ENCODE measurements at places on chromosomes 2 and 18. TPM values are rescaled to one million over a fixed set of nuclear protein-coding genes. Genes with fewer than 3 reads are reported as not detected.

The GCG gene
- not detected for polyA plus RNA-seq

The TLX2 gene
- not detected for polyA plus RNA-seq

The FOXI3 gene
- not detected for polyA plus RNA-seq

The ZNF397 gene
- polyA plus RNA-seq: 3.9 TPM

The PTPRN gene
- polyA plus RNA-seq: 0.27 TPM

DNA sequence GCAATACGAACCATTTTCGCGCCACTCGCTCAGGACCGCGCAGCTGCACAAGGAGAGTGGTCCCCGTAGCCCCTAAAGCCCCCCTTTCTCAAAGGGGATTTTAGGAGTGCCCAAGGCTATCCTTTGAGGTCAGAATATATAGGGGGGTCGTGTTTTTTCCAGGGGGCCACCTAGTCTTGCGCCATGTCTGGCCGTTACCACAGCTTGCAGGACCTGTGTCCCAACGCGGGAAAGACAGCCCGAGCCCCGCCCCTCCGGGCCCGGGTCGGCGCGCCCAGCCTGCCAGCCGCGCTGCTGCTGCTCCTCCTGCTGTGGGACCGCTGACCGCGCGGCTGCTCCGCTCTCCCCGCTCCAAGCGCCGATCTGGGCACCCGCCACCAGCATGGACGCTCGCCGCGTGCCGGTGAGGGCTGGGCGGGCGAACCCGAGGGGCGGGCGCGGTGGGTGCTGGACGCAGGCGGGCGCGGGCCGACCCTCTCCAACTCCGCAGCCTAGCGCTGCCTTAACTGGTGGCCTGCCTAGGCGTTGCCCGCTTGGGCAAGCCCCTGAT lies at the start of gene CDCA7:
TSS of gene CDCA7 (plus strand) at position 291 of the 550 bp plus-strand sequence. CDS start at position 383, 92 bp downstream.
- H3K36me3 ChIP-seq: no peaks in the 10 kb centered on the region
- H3K27me3 ChIP-seq: peaks cover 38% of the 10 kb centered on the region
- H3K27ac ChIP-seq: no peak within 1 kb of the TSS
- H3K4me1 ChIP-seq: peaks cover 23% of the 10 kb centered on the region

GRCh38 chr2:41605914-41606313 lies 441.9 kb upstream of the PKDCC start:
- H3K36me3 ChIP-seq: no peaks in the 10 kb centered on the region
- no peak overlapping the region for H3K4me3 ChIP-seq
- no peak overlapping the region for H3K27ac ChIP-seq
- H3K27me3 ChIP-seq: no peaks in the 10 kb centered on the region
- H3K4me1 ChIP-seq: no peaks in the 10 kb centered on the region

- no peak for DNase-seq
- no peak overlapping the region for H3K4me3 ChIP-seq
- peaks cover 11% of the 10 kb centered on the region for H3K27me3 ChIP-seq
- H3K36me3 ChIP-seq: no peaks in the 10 kb centered on the region
- H3K27ac ChIP-seq: no peak overlapping the region
- no peaks in the 10 kb centered on the region for H3K4me1 ChIP-seq
Observed at GRCh38 chr18:55647331-55647730, 59.3 kb upstream of the TCF4 start.

GRCh38 chr2:26401739-26402541 lies at the start of gene DRC1:
Gene DRC1, plus strand, starts transcription at chr2:26401920. Its CDS starts 70 bp downstream, at chr2:26401990.
- no peak for DNase-seq
- H3K27ac ChIP-seq: no peak within 1 kb of the TSS
- no peaks in the 10 kb centered on the region for H3K36me3 ChIP-seq
- peaks cover 28% of the 10 kb centered on the region for H3K27me3 ChIP-seq

GRCh38 chr2:178860551-178860950 lies 53.3 kb upstream of the TTN start:
- DNase-seq: no peak
- H3K4me3 ChIP-seq: no peak overlapping the region
- H3K27me3 ChIP-seq: no peaks in the 10 kb centered on the region
- no peak overlapping the region for H3K27ac ChIP-seq

DNA sequence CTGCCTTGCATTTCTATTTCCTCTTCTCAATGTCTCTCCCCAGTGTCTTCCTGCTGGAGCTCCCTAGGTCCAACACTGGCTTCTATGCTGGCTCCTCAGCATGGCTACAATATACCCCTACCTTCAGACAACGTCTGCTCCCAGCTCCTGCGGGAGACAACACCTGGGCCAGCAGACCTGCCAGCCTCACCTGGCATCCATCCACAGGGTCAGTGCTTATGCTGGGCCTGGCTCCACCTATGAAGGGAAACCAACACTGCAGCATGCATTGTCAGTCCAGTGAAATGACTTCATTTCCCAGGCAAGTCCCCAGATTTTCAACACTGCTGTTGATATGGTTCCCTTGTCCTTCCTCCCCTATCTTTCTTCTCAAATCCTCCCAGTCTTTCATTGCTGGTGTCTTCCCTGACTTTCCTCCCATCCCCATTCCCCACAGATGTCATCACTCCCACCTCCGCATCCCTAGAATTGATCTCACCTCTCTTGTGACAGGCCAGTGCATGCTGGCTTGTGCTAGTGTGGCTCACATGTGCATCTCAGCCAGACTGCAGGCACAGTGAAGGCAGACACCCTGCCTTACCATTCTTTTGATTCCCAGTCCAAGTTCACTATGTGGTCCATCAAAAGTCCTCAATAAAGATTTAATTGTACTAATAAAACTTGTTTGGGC lies 98.0 kb downstream of the MYO5B start:
- H3K27ac ChIP-seq: no peak overlapping the region
- H3K36me3 ChIP-seq: no peaks in the 10 kb centered on the region

DNA sequence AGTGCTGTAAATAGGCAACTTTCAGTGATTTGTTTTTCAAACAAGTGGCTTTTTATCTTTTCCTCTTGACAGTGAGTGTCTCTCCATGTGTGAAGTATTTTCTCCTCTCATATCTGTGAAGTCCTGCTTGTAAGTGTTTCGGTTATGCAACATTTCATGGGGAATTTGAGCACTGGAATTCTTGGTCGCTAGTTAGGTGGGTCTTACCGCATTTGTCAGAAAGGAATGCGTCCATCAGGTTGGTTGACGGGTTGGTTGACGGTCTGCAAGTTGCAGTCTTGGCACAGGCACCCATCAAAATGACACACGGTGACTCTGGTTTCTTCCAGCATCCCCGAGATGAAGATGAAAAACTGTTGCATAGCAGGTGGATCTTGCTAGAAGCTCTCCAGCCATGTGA lies 109.8 kb downstream of the AGAP1 start:
- no peaks in the 10 kb centered on the region for H3K4me1 ChIP-seq
- H3K36me3 ChIP-seq: no peaks in the 10 kb centered on the region
- no peak overlapping the region for H3K27ac ChIP-seq
- no peak for DNase-seq

DNA sequence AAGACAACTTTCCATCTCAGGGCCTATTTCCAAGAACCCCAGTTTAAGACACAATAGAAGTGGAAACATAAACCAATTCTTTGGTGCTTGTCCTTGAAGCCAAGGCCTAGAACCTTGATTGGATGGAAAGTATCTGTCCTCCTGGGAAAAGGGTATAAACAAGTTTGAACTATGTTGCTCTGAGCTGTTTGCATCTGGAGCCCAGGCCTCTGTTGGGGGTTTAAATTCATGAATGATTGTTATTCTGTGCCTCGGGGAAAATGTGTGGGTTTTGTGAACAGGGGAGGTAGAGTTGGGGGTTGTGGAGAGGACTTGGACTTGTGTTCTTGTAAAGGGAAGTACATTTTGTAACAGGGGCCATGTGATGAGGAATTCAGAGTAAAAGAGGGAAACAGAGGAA lies 406.1 kb downstream of the SLC4A3 start:
- no peak for DNase-seq
- no peaks in the 10 kb centered on the region for H3K27me3 ChIP-seq
- no peaks in the 10 kb centered on the region for H3K36me3 ChIP-seq
- no peak overlapping the region for H3K4me3 ChIP-seq
- H3K4me1 ChIP-seq: no peaks in the 10 kb centered on the region

DNA sequence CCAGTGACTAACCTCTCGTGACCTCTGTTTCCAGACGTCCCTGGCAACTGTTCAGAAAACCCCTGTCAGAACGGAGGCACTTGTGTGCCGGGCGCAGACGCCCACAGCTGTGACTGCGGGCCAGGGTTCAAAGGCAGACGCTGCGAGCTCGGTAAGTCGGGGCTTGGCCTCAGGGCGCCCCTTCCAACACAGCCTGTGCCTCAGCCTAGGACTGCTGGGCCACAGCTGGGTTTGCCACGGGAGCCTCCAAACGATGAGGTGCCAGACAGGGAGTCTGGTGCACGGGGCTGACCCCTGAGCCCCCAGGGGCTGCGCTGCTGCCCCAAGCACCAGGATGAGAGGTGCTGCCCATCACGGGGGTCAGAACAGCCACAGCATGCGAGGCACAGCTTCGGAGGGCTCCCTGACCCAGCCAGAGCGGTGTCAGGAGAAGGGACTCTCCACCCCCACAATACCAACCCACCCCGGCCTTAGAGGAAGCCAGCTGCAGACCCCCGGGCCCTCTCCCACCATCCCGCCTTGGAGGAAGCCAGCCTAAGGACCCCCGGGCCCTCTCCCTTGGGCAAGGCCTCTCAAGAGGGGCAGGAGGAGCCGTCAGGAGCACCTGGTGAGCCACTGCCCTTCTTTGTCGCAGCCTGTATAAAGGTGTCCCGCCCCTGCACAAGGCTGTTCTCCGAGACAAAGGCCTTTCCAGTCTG lies 20.3 kb downstream of the MTERF4 start:
- no peak overlapping the region for H3K4me3 ChIP-seq
- H3K27me3 ChIP-seq: no peaks in the 10 kb centered on the region

DNA sequence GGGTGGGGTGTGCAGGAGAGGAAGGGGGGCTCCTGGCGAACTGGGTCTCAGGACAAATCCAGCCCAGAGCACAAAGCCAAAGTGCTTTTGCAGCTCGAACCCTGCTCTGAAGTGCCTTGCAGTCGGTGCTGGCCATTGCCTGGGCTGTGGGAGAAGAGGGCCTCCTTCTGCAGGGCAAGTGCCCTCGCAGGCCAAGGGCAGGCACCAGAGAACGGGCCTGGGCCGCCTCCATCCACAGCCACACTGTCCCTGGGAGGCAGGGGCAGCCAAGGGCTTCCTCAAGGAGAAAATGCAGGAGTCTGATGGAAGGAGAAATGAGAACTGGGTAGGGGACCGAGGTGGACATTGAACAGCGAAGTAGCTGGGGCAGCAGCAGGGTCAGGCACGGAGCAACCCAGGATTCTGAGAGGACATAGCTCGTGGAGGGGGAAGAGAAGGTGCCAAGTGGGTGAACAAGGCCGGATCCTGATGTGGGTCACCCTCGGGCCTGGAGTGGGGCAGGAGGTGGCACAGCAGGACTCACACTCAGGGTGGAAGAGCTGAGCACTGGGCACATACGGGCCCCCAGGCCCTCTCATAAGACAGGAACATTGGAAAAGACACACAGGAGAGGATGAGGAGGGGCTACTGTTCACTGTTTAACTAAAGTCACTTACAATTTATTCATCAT lies 312.8 kb upstream of the SALL3 start:
- no peak overlapping the region for H3K4me3 ChIP-seq
- no peaks in the 10 kb centered on the region for H3K4me1 ChIP-seq
- DNase-seq: no peak
- H3K27ac ChIP-seq: no peak overlapping the region

- H3K36me3 ChIP-seq: no peaks in the 10 kb centered on the region
- no peak overlapping the region for H3K27ac ChIP-seq
- no peaks in the 10 kb centered on the region for H3K4me1 ChIP-seq
- H3K4me3 ChIP-seq: no peak overlapping the region
- no peaks in the 10 kb centered on the region for H3K27me3 ChIP-seq
Observed at GRCh38 chr2:122610948-122611609, 855.6 kb downstream of the TSN start.

DNA sequence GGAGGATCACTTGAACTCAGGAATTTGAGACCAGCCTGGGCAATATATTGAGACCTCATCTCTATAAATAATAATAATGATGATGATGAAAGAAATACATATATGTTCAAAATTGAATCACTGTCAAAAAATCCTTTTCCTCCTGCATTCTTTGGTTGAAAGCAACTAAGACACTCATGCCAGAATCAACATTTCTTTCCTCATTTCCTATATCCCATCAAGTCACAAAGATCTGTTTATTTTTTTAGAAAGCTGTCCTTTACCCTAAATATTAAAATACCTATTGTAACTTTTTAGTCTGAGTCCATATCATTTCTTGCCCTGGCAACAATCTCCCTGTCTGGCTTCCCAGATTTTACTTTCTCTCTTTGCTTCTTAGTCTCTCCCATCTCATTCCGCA lies 31.8 kb upstream of the PPP4R3B start:
- H3K27ac ChIP-seq: no peak overlapping the region
- no peak overlapping the region for H3K4me3 ChIP-seq
- H3K4me1 ChIP-seq: no peaks in the 10 kb centered on the region
- no peak for DNase-seq

GRCh38 chr2:50108245-50108644 lies 923.7 kb downstream of the NRXN1 start:
- no peaks in the 10 kb centered on the region for H3K36me3 ChIP-seq
- no peak for DNase-seq
- H3K27ac ChIP-seq: no peak overlapping the region
- no peaks in the 10 kb centered on the region for H3K4me1 ChIP-seq

DNA sequence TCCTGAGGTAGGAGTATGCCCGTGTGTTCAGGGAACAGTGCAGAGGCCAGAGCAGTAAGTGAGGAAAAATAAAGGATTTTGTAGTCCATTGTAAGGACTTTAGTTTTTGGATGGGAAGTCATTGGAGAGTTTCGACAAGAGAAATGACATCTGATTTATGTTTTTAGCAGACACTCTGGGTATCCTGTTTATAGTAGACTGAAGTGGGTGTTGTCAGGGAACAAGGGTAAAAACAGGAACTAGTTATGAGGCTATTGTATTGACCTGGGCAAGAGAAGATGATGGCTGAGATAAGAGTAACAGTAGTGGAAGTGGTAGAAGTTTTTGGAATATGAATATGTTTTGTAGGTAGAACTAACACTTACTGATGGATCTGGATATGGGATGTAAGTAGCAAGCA lies 59.8 kb downstream of the GTF2A1L start:
- no peak overlapping the region for H3K4me3 ChIP-seq
- H3K27me3 ChIP-seq: peaks cover 9% of the 10 kb centered on the region
- H3K36me3 ChIP-seq: no peaks in the 10 kb centered on the region

- no peak overlapping the region for H3K27ac ChIP-seq
- no peaks in the 10 kb centered on the region for H3K4me1 ChIP-seq
- H3K4me3 ChIP-seq: no peak overlapping the region
- H3K27me3 ChIP-seq: no peaks in the 10 kb centered on the region
Observed at GRCh38 chr18:4417714-4418113, 37.4 kb downstream of the DLGAP1 start.

GRCh38 chr2:119024568-119024967 lies 82.6 kb downstream of the MARCO start:
- no peak overlapping the region for H3K4me3 ChIP-seq
- H3K36me3 ChIP-seq: no peaks in the 10 kb centered on the region
- DNase-seq: no peak
- H3K4me1 ChIP-seq: no peaks in the 10 kb centered on the region
- no peak overlapping the region for H3K27ac ChIP-seq
- H3K27me3 ChIP-seq: peaks cover 2% of the 10 kb centered on the region

- H3K27ac ChIP-seq: no peak overlapping the region
- no peak for DNase-seq
- peaks cover 5% of the 10 kb centered on the region for H3K27me3 ChIP-seq
- H3K36me3 ChIP-seq: no peaks in the 10 kb centered on the region
- no peaks in the 10 kb centered on the region for H3K4me1 ChIP-seq
- no peak overlapping the region for H3K4me3 ChIP-seq
Observed at GRCh38 chr2:151106805-151107506, 154.7 kb downstream of the RBM43 start.
